ENCODE measurements at places on chromosomes 2 and 18. TPM values are rescaled to one million over a fixed set of nuclear protein-coding genes. Genes with fewer than 3 reads are reported as not detected.

DNA sequence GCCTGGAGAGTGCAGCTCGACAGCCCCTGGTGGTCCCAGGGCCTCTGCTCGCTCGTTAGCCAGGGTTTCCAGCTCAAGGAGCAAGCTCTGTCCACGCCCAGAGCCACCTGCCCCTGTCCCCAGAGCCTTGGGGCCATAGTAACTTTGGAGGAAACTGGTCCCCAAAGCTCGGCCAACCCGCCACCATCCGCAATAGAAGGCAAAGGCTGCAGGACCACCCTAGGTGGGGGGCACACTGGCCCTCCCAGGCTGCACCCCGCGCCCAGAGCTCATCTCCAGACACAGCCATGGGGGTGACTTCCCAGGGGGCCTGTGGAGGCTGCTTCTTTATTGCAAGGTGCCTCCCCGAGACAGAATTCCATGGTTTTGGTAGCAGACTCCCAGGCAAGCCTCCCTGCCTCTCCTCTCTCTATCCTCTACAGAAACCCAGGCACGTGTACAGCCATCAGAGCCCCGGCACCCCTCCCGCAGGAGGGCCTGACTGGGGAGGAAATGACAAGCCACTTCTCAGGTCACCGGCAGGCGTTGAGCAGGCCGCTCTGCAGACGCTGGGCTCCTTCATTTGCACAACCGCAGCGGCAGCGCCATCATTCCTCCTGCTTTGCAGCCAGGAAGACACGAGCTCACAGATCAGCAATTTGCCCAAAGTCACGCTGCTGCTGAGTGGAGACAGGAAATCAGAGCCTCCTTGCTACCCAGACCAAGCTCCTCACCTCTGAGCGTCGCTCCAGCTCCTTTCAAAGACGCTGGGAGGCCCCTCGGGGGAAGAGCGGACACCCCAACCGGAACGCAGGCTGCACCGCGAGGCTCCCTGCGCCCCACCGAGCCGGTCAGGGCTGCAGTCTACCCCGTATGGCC lies 80.2 kb downstream of the NDUFA10 start:
- no peaks in the 10 kb centered on the region for H3K27me3 ChIP-seq
- no peak overlapping the region for H3K4me3 ChIP-seq
- peaks cover 8% of the 10 kb centered on the region for H3K4me1 ChIP-seq

SCN9A gene
- not detected for total RNA-seq

- H3K4me3 ChIP-seq, result no peak overlapping the region
- H3K27me3 ChIP-seq, result no peaks in the 10 kb centered on the region
- no peak overlapping the region for H3K27ac ChIP-seq
- no peaks in the 10 kb centered on the region for H3K36me3 ChIP-seq
Observed at GRCh38 chr2:47360927-47361326, 42.0 kb upstream of the MSH2 start.

PCARE gene
- not detected for total RNA-seq

SIX3 gene
- total RNA-seq, result not detected

All from activated CD8-positive, alpha-beta T cell treated with anti-CD3 and anti-CD28 coated beads for 36 hours (primary cell).